SK-N-SH treated with all-trans-retinoic acid at 6 μM for 48 hours (cell line): ENCODE measurements at places on chromosomes 4 and X.

GRCh38 chr4:60846678-60847077 is 353.4 kb upstream of the ADGRL3 start:
- ATAC-seq = no peak

GRCh38 chrX:33434256-33435092 is 223.1 kb upstream of the DMD start:
- ATAC-seq = peak; percentile 73

DNA sequence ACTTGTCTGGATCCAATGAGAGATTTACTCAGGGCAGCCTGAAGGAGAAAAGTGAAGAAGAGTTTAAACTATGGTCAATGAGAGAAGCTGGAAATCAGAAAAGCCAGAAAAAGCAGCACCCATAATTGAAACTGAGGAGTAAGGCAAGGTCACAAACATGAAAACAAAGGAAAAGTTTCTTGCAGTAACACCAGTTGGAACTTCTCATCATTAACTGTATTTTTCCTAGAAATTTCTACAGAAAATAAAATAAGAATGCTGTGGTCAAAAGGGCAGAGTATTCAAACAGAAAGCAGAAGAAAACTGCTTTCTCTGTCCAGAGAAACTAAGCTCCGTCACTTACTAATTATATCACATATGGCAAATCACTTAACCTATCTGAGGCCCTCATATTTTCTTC is 102.2 kb downstream of the OR13H1 start:
- ATAC-seq = no peak

DNA sequence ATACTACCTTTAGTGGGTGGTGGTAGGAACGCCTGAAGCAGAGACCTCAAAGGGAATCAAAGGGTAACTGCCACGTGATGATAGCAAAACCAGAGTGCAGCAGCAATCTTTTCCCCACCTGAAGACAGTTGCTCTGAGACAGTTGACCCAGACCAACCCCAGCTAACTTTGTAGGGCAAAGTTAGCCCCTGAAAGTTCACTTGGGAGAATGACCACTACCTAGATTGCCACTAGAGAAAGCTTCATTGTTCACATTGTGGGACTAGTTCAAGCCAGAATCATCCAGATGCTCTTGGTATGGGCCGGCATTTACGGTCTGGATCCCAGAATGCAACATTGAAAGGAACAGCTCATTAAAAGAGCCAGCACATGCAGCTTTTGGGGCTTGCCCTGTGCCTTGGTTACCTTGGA is 4.1 kb downstream of the SEPTIN6 start:
- no peak for ATAC-seq

DNA sequence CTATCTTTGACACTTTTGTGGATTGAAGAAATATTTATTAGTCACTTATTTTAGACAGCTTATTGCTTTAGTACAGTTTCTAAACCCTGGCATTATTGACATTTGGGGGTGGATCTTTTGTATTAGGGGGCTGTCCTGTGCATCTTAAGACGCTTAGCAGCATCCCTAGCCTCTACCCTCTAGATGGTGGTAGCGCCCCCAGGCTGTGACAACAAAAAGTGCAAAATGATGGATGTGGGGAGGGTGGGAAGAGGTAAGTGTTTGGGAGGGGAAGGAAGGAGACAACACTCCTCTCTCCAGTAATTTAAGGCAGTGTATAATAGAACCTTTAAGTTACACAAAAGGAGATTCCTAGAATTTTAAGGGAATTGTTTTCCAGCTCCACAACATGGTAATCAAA is 1210.6 kb downstream of the C4orf33 start:
- no peak for ATAC-seq

DNA sequence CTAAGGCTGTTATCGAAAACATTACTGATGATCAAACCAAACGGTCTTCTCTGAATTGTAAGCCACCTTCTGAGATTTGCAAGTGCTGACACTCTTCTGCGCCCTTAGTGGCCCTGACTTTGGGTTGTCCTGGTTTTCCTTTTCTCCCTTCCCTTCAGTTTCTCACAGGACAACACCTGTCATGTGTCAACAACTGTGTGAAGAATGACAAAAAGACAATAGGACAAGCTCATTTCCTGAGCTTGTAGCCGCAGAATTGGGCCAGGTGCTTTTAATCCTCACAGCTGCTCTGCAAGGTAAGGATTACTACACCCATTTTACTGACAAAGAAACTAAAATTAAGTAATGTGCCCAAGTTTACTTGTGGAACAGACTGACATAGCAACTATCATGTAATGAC is 44.9 kb upstream of the TXK start:
- ATAC-seq = no peak

- no peak for ATAC-seq
These were observed 62.5 kb downstream of the NDNF start for GRCh38 chr4:121009578-121010478.

GRCh38 chr4:10100734-10101216 is 15.8 kb downstream of the WDR1 start:
- ATAC-seq = no peak

DNA sequence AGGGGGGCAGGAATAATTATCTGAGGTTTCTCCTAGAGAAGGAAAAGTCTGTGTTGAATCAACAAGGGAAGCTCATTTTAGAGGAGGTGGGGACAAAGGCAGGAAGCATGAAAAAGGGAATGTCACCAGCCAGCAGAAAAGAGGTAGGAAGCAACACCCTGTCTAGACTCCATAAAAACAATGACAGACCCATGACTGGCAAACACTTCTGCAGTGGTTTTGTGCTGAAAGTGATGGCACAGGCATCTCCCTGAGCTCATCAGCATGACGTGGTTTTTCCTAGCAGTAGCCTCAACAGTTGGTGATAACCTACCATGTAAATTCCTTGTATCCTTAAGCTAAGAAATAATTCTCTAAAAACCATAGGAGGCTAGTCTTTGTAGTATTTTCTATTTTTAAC is 110.7 kb upstream of the GALNT7 start:
- no peak for ATAC-seq

DNA sequence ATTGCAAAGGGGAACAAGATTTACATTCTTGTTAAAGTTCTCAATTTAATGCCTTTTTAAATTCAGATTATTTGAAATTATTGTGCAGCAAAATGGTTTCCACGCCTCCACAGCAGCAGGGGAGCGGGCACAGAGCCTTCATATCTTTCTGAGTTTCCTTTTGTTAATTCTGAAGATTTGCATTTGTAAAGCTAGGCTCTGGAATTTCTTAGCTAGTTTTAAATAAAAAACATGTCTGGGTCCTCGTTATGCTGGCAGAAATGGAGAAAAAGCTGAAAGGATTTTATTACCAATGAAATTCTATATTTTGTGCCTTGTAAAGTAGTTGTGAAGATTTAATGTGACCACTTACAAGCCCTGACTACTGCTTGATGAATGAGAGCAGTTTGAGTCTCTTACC is 40.8 kb upstream of the MAGED1 start:
- no peak for ATAC-seq

GRCh38 chr4:40723728-40724127 is 26.0 kb upstream of the NSUN7 start:
- ATAC-seq = no peak

DNA sequence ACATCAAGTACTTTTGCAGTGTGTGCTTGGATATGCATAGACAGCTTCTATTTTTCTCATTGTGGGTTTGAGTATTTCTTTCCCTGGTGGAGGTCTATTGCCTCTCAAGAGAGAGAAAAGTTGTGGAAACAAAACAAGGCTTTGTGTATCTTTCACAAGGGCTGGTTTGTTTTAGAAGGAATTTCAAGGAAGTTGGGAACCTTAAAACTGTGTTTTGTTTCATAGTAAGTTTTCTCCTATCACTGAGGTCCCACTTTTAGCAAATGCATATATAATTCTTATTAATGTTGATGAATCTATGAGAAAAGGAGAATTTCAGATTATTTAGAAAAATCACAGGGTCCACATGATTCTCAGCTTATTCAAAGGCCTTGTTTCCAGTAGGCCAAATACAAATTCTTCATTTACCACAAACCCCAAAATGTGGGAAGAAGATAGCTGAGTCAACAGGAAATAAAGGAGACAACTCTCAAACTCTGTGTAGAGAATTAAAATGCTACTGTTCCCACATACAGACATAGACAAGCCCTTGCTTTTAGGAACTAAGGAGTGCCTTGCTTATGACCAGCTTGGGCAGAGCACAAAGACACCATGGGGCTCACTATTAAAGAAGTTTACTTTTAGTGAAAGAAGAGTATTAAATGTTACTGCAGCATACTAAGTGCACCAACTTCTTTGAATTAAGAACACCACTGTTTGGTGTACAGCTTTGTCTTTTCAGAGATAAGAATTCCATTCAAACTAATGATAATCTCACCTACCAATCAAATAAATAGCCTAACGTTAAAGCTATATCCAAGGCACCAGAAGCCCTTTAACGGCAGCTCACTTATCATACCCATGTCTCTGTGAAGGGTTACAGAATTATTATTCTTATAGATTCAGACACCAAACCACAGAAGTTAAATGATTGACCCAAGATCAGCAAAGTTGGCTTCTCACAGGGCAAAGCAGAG is 177.4 kb upstream of the LEF1 start:
- ATAC-seq = no peak

GRCh38 chrX:150060406-150060805 is 122.1 kb upstream of the EOLA2 start:
- ATAC-seq = peak; percentile 32; the same call in 1 of the 3 replicates

GRCh38 chr4:19703391-19703790 is 548.3 kb upstream of the SLIT2 start:
- no peak for ATAC-seq

- no peak for ATAC-seq
These were observed 10.7 kb downstream of the PDE6B start for GRCh38 chr4:635851-636627.

- ATAC-seq = no peak
These were observed 69.2 kb downstream of the STK32B start for GRCh38 chr4:5120468-5120867.

DNA sequence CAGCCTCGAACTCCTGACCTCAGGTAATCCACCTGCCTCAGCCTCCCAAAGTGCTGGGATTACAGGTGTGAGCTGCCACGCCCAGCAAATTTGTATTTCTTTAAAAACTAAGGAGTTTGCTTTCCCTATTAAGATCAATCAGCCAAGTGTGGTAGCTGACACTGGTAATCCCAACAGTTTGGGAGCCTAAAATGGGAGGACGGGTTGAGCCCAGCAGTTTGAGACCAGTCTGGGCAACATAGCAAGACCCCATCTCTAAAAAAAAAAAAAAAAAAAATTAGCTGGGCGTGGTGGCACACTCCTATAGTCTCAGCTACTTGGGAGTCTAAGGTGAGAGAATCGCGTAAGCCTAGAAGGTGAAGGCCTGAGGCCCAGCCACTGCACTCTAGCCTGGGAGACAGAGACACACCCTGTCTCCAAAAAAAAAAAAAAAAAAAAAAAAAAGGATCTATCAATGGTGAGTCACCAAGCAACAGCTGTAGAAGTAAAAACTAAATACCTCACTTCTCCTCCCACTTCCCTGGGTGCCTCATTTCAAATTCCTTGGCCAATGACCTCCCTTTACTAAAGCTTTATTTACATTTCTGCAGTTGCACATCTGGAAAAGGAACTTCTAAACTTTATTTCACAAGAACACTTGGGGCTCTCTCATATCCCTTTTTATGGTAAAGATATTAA is 54.5 kb downstream of the LDB2 start:
- no peak for ATAC-seq

- ATAC-seq = peak; percentile 98
These were observed at the start of gene MMAA for GRCh38 chr4:145618932-145619638. Gene MMAA (plus strand): TSS chr4:145619385. CDS start chr4:145639140, 19,755 bp downstream.

- peak; percentile 60 for ATAC-seq
These were observed 6.9 kb upstream of the HAND2 start for GRCh38 chr4:173536808-173537429.

DNA sequence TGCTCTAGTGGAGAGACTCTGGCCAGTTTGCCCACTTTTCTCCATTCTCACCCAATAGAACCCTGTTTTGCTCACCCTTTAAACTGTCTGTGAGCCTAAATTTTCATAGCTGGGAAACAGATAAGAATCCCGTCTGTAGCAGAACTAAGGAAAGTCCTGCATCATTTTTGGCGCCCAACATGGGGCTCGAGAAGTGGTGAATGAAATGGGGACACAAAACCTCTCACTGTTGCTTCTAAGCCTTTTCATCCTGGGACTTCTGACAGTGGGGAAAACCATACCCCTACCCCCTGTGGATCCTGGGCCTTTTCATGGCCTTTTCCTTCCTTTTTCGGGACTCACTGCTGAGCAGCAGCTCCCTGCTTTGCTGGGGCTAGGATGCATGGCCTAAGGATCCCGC is 189.9 kb downstream of the INPP4B start:
- ATAC-seq = no peak

DNA sequence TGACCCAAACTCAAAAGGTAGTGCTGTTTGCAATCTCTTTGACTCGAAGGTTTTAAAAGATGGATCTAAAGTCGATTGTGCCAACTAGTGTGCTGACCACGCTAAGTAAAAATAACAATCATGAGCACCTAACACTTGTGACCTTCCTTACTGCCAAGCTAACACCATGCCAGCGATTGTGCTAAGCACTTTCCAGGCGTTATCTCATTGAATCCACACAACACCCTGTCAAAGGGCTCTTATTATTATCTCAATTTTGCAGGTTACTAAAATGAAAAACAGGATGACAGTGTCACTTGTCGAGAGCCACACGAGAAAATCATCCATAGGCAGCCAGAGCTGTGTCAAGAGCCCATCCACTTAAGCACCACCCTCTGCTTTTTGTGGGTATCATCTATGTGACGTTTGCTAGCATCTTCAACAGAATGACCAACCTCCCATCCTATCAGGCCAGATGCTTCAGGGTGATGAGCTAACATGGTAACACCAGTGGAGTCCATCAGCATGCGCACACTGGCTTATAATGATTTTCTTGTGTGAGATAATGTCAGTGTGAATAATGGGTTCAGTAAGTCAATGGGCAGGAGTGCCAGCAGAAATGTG is 893 bp upstream of the GAB3 start:
- ATAC-seq = no peak

DNA sequence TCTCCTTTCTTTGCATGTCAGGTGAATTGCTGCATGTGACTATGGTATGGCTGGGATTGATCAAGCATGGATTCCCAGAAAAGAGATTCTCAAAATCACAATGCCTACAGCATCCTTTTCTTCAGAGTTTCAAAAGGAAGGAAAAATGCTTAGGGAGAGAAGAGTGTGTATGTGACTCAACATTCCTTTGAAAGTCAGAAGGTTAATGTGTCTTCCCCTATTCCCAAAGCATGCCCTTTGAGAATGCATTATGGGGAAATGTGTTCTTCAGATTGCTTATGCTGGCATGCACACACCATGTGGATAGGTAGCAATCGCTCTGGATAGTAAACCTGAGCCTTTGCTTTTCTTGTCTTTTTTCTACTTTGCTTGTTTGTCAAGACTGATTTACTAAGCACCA is 78.5 kb downstream of the ELOVL6 start:
- peak; percentile 86 for ATAC-seq
